ENCODE measurements at places on chromosomes 11 and 22. TPM values are rescaled to one million over a fixed set of nuclear protein-coding genes. Genes with fewer than 3 reads are reported as not detected.
A peak's percentile ranks its signal among the peaks of the same experiment; 100 is the strongest.

OR51I1 gene
- total RNA-seq: not detected

CCDC90B gene
- total RNA-seq: 64.2 TPM

RHOD gene
- total RNA-seq: 24.5 TPM

PRR5 gene
- total RNA-seq: 13.6 TPM

TEAD1 gene
- total RNA-seq: 27.1 TPM

DNA sequence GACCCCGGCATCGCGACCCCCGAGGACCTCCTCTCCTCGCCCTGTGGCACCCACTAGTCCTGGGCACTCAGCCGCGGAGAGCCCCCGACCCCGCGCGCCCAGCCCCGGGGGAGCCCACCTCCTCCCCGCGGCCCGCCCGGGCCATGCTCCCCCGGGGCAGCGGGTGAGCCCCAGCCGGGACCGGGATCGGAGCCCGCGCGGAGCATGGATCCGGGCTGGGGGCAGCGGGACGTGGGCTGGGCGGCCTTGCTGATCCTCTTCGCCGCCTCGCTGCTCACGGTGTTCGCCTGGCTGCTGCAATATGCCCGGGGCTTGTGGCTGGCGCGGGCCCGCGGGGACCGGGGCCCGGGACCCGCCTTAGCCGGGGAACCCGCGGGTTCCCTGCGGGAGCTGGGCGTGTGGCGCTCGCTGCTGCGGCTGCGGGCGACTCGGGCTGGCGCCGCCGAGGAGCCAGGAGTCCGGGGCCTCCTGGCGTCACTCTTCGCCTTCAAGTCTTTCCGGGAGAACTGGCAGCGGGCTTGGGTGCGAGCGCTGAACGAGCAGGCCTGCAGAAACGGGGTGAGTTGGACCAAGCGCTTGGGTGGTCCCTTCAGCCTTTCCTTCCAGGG, 498 bp downstream of the C2CD2L start:
- peak; percentile 14 for DNase-seq

DNA sequence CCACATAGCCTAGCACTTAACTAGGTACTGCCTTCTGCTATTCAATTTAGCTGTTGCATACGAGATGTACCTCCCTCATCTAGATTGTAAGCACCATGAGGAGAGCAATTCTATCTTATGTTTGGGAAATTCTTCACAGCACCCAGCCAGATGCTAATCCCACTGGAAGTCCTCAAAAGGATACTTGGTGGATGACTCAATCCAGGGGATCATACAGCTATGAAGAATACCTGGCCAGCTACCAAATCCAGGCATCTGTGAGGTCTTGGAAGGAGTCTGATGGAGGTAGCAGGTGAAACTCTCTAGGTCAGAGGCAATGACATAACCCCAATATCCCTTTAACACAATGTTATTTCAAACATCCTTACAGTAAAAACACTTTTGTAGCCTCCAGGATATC, 167.8 kb upstream of the NCAM1 start:
- DNase-seq: no peak

GRCh38 chr11:33387581-33387980, 130.4 kb downstream of the HIPK3 start:
- DNase-seq: no peak

DNA sequence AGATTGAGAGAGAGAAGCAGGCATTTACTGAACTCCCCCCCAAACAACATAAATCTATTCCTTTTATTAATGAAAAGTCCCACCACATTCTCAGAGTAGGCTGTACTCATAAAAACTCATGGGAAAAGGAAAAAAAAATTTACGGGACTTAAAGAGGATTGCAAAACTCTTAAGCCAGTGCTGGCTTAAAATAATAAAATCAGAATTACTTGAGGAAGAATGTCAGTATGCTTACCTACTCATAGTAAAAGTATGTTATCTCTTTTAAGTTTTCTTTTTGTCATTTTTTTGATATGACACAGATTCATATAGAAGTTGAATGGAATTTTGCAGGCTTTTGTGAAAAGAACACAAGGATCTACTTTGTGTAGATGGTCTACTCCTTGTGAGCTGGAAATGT, 126.3 kb downstream of the LUZP2 start:
- no peak for DNase-seq

GRCh38 chr11:119434591-119435330, 11.8 kb upstream of the THY1 start:
- DNase-seq: no peak

DNA sequence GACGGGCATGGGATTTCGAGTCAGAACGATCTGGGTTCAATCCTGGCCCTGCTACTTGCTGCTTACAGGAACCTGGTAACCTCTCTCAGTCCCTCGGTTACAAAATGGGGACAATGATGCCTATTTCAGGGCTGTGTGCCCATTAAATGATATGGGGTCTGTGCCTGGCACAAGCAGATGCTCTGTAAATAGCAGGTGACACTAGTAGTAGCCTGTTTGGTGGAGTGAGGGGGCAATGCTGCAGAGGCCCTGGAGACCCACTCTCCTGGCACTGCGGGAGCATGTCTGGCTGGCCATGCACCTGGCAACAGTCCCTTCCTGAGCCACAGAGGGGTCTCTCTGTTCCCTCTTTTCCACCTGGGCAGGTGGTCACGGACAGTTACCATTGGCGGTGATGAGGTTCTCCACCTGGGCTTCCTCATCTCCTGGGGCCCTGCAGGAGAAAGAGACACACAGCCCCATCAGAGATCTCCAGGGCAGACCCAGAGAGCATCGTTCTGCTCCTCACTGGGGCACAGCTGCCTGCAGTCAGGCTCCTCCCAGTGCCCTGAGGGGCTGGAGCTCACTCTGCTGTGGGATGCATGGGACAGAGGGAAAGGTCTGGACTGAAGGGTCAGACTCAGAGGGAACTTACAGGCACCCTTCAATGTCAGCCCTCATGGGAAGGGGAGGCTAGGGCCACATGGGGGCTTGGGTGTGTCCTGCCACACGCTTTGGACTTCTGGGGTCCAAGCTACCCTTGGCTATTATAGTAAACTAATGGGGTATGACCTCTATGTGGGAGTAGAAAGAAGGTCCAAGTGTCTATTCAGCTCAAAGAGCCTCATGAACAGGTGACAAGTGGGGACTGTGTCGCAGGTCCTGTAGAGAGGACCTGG, 15.6 kb upstream of the FXYD2 start:
- no peak for DNase-seq

DNA sequence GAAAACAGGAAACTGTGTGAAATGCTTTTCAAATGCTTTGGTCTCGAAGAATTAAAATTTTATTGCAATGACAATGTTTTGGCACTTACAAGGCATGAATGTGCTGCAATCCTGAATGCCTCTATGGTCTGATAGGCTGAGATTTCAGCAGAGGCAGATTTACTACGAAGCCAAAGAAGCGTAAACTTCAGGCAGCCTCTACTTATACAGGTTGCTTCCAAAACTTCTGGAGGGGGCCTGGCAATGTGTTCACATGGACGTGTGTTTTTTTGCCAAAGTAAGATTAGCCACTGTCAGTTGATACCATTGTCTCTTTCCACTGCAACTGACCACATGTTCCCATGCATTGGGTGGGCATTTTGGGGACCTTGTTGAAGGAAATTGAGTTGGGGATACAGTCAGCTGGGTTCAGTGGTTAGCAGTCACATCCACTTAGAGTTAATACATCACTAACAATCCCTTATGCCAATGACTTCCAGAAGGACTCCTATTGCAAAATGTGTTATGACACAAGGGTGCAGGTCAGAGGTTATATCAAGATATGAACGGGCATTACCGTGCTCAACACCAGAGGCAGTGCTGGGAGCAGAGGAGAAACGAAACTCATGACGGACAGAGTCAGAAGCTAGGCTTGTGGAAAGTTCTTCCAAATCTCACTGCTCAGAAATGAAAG, 48.8 kb downstream of the ABTB2 start:
- DNase-seq: no peak

GRCh38 chr22:42361523-42361922, 70.7 kb downstream of the NFAM1 start:
- DNase-seq: no peak

DNA sequence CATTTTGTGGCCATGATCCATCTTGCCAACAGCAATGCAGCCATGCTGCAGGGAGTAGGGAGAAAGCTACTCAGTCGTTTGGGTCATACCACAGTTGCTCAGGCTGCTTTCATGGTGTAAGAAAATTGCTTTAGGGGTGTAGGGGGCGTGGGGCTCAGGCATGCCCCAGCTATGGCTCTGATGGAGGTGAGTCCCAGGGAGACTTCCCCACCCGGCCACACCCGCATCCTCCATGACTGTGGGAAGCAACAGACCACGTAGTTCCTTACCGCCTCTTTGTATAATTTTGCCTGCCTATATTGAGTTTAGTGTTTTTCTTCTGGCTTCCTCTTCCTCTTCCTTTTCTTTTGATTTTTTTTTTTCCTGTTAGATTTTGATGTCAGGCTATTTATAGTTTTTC, 58.8 kb downstream of the SPECC1L start:
- DNase-seq: no peak

- DNase-seq: no peak
Measured at GRCh38 chr22:47798229-47798628, 1035.8 kb downstream of the TBC1D22A start.

DNA sequence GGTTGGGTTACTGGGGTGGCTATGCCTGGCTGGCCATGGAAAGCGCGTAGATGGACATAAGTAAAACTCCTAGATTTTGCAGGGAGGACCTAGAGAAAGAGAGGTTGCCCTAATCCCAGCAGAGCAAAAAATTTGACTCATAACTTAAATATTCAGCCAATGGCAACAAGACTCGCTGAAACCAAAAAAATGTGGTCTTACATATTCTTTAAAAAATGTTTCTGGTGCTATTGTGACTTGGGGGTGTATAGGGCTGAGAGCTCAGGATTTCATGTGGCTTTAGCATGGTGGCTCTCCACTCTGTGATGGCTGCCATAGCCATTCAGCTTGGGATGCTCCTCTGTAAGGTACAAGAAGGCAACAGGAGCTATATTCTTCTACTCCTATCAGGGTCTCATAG, 27.2 kb upstream of the PDGFD start:
- no peak for DNase-seq

DNA sequence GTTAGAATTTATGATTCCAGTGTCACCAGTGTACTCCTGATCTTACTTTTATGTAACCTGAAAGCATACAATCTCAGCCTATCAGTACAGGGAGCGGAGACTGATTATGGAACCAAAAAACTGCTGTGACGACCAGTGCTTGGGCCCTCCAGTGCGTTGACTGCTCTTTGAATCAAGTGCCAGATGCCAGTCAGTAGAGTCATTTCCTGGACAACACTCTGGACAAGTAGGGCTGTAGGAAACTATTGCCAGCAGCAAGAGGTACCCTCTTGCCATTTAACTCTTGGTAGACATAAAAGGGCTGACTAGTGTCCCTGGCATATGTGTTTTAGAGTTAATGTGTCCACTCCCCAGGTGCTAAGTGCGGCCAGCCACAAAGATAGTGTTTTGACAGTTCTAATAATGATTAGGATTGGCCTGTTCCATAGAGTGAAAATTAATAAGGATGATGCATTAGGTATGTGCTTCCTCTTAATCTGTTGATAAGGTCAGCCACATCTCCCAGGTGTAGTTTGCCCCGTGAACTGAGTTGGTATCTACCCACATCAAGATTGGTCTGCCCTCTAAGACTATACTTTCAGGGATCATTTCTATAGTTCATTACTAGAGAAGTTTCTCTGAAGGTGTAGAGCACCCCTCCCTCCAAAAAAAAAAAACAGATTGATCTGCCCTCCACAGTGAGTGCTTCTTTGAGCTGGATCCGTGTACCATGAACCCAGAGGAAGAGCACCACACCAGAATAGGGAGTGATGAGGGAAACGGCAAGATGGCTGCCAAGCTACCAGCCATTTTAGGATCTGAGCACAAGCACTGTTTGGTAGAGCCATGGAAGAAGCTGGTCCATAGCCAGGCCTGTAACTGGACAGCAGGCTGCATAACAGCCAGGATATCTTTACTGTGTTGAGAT, 20.7 kb upstream of the AIFM3 start:
- peak; percentile 83 for DNase-seq
